Hippocampal formation (tissue), 2 donors: ENCODE measurements at places on chromosomes 3 and 15.

GRCh38 chr3:184377882-184378445, at the start of gene THPO:
TSS of gene THPO (minus strand) at chr3:184378207. CDS start at chr3:184376259, 1,948 bp downstream.
- no peak for DNase-seq

- DNase-seq = no peak
Measured at GRCh38 chr3:18751514-18751913, 326.4 kb upstream of the SATB1 start.

- DNase-seq = no peak
Measured at GRCh38 chr3:110070161-110070916, 733.0 kb upstream of the DPPA4 start.

DNA sequence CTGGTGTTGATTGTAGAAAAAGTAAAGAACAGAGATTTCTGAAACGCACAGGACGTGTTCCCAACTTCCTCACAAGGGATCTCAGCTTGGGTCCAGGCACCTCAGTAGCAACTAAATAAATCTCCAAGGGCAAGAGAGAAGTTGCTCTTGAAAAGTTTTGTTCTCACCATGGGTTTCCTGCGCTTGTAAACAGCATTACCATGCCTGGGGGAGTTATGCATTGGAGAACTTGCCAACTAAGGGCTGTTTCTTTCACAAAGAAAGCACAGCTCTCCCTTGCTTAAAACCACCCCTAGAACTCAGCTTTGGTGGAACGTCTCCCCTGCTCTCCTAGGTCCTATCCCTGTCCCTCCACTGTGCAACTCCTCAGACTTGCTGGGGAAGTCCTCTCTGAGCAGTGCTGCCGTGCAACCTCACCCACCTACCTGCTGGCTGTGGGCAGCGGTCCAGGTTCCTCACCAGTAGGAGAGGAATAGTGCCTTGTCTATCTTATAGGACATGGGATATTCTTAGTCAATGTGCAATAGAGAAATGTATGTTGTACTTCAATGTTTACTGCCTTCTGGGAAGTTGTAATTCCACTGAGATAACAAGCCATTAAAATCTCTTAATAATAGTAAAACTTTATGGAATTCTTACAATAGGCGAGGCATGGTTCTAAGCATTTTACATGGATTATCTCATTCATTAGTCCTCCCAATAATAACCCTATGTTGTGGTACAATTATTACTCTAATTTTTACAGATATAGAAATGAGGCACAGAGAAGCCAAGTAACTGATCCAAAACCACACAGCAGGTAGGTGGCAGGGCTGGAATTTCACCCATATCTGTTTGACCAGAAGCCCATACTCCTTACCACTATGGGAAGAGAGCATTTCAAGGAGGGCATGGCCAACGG, 51.5 kb downstream of the UMPS start:
- DNase-seq = no peak
